Articular chondrocyte of knee joint (primary cell): ENCODE measurements at places on chromosomes 5 and 9. TPM values are rescaled to one million over a fixed set of nuclear protein-coding genes. Genes with fewer than 3 reads are reported as not detected.

Gene PLAC8L1
- total RNA-seq: not detected in 2 replicates

Gene CDC37L1
- 31.0 and 34.0 TPM in 2 replicates for total RNA-seq

Gene CYSTM1
- 19.3 and 22.6 TPM in 2 replicates for total RNA-seq

Gene FAM193B
- 23.1 and 23.7 TPM in 2 replicates for total RNA-seq

Gene RASGRF2
- total RNA-seq: 0.11 and 0.13 TPM in 2 replicates

Gene OR1J2
- total RNA-seq: 0.26 and 0.32 TPM in 2 replicates

Gene ZFP2
- 2.1 and 3.1 TPM in 2 replicates for total RNA-seq

Gene ADGRD2
- total RNA-seq: not detected in 2 replicates

Gene ADAMTS19
- total RNA-seq: under 0.01 TPM in 1 of 2 replicates, not detected in the other

Gene PHYHD1
- total RNA-seq: 9.1 and 10.3 TPM in 2 replicates

Gene SPAAR
- 0.26 and 0.54 TPM in 2 replicates for total RNA-seq

Gene OLFML2A
- total RNA-seq: 0.39 and 3.2 TPM in 2 replicates
